ENCODE measurements at places on chromosomes 7 and 10.

DNA sequence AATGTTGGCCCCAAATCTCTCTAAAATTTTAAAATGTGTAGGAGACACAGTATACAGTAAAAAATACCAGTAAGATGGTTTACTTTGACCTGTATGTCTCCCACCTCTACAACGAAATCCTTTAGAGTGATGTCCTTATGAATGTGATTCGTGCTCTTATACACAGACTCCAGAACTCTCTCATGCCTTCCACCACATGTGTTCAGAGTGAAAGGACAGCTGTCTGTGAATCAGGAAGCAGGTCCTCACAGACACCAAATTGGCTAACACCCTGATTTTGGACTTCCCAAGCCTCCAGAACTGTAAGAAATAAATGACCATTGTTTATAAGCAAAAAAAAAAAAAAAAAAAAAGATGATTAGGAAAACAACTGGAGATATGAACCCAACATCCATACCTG is 35.2 kb downstream of the RNF133 start:
- no peak for DNase-seq

GRCh38 chr10:30778769-30779168 is 149.2 kb upstream of the LYZL2 start:
- DNase-seq, result no peak

DNA sequence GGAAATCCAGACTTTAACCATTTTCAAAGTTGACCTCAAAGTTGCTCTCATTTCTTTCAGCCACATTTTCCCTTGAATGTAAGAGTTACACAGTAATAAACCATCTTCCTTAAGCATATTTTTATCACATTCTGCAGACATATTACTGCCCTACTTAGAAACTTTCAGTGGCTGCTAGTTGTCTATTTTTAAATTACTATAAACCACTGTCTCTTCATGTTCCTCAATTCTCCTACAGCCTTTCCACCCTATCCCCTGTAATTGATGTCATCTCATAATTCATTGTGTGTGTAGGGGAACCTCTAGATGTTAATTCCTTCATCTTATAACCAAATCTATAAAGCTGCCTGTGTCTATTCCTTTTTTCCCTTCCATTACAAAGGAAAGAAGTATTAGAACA is 78.1 kb upstream of the STRIP2 start:
- no peak for DNase-seq

- no peak for DNase-seq
These were observed 263.9 kb downstream of the ETV1 start for GRCh38 chr7:13725591-13725990.

GRCh38 chr10:124912101-124912886 is 29.6 kb upstream of the ZRANB1 start:
- no peak for DNase-seq

DNA sequence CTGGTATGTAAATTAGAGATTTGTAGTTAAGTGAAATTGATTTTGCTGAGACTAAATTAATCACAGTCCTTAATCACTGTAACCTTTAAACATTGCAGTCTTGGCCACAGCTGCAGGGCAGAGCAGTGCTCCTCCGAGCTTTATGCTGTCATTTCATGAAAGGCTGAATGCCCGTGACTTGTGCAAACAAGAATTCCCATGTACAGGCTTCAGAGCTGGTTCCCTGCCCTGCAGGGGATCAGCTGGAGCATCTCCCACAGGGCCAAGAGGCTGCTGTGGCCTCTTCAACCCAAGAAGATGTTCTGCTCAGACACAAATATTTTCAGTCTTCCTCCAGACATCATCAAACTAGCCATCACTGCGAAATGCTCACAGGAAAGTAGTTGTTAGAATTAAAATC is 419.1 kb downstream of the AUTS2 start:
- no peak for DNase-seq

DNA sequence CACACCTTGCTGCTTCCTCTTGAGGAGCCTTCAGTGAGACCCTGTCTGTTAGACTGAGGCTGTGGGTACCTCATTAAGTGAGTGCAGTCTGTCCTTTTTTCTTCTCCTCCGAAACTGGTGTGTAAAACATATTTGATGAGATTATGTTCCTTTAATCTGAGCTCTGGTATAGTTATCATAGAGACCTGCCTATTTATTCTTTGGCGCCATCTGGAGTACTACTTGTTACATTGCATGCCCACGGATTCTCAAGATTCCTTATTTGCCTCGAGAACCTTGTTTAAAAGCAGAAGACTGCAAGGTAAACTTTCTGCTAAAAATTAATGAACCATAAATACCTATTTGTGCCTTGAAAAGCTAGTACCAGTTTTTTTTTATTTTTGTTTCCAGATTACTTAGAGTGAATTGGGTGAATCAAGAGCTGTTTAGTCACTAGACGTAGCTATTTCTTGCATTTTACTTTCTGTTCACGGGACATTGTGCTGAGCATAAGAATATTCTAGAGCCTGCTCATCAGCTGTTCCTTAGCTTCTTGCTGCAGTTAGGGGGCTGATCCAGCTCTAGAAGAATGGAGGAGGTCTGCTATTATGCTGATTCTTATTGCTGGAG is 16.9 kb upstream of the STMP1 start:
- DNase-seq, result no peak

DNA sequence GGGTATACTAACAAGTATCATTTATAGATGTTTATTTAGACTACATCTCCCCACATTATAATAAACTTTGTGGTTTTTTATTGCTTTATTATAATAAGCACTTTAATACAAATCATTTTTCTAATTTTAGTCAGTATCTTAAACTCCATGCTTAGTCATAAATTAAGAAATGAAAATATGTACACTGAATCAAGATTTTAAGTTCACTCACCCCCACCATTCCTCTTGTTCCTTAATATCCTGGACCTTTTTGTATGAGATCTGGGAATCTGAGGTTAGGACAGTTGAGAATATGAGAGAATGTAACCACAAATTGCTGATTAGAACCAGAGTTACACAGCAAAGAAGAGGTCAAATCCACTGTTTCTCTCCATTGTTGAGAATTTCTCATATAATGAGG is 93.6 kb upstream of the WNT16 start:
- DNase-seq, result no peak

DNA sequence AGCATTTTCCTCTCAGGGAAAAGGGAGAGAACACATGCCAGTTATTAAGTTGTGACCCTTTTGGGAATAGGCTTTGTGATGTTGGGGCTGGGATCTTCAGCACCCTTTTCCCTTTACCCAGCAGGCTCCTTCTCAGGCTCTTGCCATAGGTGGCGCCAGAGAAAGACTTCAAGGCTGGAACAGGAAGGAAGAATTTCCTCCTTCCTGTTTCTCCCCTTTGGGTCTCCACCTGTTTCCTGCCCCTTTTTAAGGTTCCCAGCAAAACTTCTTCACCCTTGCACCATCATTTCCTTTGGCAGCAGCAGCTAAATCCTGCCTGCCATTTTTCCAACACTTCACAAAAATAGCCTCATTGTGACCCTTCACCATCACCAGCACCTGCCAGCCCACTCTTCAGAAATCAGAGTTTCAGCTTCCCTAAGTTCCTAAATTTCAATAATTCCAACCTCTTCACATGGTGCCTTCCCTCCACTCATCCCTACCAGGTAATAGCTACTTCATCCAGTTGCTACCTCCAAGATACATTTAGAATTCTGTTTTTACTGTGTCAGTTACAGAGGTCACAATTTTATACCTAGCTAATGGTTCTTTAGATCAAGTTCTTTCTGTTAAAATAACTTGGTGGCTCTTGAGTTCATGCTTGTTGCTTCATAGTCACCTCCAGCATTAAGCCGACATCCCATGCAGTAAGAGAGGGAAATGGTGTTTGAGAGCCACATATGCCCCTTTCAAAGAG is 22.4 kb upstream of the FOXK1 start:
- no peak for DNase-seq

DNA sequence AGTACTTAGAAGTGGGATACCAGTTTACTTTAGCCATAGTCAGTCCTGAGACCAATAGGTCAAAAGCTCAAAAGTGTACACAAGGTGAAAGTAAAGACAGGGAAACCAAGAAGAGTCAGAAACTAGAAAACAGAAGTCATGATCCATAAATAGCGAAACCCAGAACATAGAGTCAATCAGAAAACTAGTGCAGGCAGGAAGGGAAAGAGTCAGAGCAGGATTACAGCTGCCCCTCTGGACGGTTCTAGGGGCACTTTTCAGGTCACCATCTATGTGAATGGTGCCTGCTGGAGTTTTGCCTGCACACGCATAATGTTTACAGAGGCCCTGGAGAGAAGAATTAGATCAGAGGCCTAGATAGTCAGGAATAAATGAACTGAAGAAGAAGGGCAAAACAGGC is 22.4 kb upstream of the DMTF1 start:
- DNase-seq, result no peak
